ENCODE measurements at places on chromosomes 1 and 21.
A peak's percentile ranks its signal among the peaks of the same experiment; 100 is the strongest.

- DNase-seq = no peak
Observed at GRCh38 chr1:203178821-203179666, 3.4 kb upstream of the MYBPH start.

- DNase-seq = no peak
Observed at GRCh38 chr1:210565306-210565705, 236.6 kb downstream of the HHAT start.

DNA sequence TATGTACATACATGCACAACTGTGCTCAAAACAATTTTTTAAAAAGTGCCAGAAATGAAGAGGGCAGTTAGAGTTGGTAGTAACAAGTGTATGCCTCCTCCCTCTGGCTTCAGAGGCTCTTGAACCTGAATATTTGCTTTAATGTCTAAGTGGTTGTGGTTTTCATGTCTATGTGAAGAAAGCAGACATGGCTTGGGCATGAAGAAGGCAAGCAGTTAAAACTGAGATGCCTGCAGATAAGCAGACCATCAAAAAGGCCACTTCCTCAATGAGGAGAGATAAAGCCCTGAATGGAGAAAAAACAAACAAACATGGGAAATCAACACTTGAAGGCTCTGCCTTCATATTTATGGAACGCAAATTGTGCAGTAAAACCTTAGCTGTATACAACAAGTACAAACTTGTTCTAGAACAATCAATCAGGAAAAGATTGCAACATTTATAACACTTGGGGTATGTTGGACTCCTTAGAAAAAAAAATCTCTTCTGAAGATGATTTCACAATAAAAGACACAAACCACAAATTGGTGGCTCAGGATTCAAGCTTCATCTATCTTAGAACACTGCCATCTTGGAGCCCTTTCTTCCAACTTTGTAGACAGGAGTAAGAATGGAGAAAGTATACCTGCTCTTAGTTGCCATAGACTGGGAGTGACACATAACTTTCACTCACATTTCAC is 52.7 kb upstream of the PLA2G4A start:
- DNase-seq = no peak

DNA sequence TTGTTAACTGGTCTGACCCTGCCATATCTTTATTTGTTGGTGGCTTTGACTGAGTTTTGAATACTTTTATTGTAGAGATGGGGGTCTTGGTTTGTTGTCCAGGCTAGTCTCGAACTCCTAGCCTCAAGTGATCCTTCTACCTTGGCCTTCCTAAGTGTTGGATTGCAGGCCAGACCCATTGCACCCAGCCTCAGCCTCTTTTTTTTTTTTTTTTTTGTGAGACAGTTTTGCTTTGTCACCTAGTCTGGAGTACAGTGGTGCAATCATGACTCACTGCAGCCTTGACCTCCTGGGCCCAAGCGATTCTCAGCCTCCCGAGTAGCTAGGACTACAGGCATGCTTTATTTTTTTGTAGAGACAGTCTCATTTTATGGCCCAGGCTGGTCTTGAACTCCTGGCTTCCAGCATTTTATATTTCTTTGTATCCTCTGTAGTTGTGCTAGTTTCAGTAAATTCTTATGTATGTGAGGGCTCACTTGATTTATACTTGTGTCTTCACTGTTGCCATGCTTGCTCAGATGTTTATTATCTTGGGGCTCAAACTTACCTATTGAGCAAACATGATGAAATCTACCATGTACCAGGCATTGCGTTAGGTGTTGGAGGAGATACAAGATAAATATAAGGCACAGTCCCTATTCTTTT is 24.1 kb downstream of the THRAP3 start:
- DNase-seq = no peak

DNA sequence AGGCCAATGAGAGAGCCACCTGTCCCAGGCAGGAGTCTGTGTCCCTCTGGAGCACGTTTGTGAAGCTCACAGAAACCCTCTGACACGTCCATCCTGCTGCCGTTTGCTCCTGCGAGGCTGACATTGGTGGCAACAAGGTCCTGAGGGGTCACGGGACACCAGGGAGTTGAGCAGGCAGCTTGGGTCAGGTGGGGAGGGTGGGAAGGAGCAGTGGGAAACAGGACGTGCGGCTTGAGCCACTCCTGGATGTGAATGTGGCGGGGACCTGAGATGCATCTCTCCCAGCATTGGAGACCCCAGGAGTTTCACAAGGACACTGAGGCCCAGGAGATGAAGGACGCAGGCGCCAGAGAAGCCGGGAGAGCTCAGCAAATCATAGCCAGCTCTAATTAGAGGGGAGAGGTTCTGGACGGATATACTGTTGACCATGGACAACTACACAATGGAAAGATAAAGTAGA is 149.0 kb downstream of the PEX14 start:
- DNase-seq = no peak

- no peak for DNase-seq
Observed at GRCh38 chr1:23023174-23023845, 4.0 kb downstream of the KDM1A start.

DNA sequence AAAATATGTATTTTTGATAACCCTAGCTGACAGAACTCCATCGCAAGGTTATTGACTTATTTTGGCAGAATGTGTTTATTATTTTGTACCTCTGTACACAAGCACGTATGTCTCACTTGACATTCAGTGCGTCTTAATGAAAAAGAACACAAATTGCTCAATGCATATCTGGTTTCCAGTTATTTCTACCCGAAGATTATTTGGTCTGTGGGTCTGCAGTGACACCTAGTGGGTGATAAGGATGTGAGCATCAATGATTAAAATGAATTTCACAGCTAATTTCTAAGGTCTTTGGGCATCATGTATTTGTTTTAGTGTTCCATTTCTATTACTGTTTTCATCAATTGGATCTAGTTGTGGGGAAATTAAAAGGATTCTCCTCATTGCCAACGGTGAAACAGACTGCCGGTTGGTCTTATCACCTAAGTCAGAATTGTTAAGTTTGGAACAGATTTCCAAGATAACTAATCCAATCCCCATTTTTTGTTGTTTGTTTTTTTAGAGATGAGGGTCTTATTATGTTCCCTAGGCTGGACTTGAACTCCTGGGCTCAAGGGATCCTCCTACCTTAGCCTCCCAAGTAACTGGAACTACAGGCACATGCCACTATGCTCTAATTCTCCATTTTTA is 13.9 kb downstream of the DDX20 start:
- no peak for DNase-seq

DNA sequence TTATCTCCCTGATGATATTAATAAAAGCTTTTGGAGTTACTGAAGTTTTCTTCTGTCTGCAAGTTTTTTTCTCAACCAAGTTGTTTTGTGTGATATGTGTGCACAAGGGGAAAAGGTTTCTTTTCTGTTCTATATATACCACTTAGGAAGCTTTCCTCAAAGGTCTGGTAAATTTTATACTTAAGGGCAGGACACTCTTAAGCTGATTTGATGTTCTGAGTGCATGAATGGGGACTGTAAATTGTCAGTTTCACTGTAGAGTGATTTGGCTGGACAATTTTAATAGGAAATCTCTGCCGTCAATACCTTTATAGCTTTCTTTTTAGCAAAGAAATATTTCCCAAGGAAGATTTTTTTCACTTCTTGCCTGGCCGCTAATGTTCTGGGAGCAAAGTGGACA is 354.7 kb downstream of the TGFB2 start:
- no peak for DNase-seq

GRCh38 chr1:23779826-23780371 is 1.7 kb downstream of the PITHD1 start:
- DNase-seq = no peak

DNA sequence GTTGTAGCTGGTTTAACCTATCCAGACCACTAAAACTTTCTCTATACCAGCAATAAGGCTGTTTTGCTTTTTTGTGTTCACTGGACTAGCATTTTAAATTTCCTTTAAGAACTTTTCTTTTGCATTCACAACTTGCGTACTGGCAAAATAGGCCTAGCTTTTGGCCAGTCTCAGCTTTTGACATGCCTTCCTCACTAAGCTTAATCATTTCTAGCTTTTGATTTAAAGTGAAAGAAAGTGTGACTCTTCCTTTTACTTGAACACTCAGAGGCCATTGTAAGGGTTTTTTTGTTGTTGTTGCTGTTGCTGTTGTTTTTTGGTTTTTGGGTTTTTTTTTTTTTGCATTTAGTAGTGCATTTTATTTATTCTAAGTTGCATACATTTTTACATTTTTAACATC is 15.2 kb downstream of the RPAP2 start:
- no peak for DNase-seq

DNA sequence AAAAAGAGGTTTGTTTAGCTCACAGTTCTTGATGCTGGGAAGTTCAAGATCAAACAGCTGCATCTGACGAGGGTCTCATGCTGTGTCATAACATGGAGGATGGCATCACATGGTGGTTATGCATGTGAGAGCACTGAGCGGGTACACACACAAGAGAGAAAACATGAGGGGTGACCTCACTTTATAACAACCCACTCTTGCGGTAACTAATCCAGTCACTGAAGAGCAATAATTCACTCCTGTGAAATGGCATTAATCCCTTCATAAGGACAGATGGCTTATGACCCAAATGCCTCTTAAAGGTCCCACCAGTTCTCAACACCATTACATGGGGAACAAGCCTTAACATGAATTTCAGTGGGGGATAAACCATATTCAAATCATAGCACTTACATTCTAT is 23.2 kb upstream of the CHIT1 start:
- no peak for DNase-seq

DNA sequence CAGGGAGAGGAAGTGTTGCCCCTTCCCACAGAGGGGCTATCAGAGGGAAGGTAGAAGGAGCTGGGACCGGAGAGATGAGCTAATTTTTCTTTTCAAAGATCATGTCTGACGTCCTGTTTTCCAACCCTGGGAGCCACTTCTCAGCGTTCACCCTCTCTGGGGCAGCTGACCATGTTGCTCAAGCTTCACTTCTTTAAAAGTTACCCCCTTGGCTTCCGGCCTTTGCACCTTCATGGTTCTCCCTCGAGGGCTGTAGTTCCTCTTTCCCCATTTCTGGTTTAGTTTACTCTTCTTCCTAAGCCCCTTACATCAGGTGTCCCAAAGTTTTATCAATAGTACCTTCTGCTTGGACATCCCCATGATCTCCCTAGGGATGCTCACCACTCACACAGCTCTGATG is 23.8 kb upstream of the CSF1 start:
- DNase-seq = no peak

DNA sequence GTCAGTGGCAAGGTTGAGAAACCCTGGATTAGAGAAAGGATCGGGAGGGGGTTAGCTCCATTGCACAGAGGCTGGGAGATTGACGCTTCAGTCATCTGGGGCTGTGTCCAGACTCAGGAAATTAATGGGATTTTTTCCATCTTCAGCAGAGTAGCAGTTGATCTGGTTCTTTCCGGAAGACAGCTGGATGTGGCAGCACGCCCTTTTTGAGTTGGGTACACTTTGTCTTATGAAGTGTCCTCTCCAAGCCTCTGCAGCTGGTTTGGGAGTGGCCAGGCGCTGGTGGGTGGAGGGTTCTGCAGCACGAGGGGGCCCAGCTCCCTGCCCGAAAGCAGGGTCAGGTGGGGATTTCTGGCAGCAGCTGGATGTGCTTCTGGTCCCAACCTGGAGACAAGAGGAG is 95.1 kb downstream of the TAS1R2 start:
- DNase-seq = no peak

- no peak for DNase-seq
Observed at GRCh38 chr1:93779540-93780165, 98.0 kb upstream of the BCAR3 start.

GRCh38 chr1:205204552-205204951 is 7.0 kb downstream of the DSTYK start:
- no peak for DNase-seq

- DNase-seq = no peak
Observed at GRCh38 chr1:204286315-204286714, 72.5 kb upstream of the GOLT1A start.

DNA sequence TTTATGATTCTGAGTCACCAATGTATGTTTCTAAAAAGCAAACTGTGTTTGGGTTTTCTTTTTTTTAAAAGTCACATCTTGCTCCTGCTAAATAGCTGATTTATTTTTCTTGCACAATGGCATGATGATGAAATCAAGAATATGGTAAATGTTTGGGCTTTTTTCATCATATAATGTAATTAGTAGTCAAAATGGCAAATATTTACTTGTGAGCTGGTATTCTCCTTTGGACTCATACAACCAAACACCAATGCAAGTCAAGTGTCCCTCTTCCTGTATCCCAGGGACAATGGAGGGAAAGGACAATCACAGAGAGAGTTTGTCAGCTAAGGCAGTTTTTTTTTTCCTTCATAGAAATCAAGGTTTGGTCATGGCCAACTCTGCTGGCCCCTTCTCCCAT is 94.6 kb upstream of the RALGPS2 start:
- no peak for DNase-seq

GRCh38 chr1:158035976-158036583 is 42.6 kb downstream of the KIRREL1 start:
- no peak for DNase-seq

DNA sequence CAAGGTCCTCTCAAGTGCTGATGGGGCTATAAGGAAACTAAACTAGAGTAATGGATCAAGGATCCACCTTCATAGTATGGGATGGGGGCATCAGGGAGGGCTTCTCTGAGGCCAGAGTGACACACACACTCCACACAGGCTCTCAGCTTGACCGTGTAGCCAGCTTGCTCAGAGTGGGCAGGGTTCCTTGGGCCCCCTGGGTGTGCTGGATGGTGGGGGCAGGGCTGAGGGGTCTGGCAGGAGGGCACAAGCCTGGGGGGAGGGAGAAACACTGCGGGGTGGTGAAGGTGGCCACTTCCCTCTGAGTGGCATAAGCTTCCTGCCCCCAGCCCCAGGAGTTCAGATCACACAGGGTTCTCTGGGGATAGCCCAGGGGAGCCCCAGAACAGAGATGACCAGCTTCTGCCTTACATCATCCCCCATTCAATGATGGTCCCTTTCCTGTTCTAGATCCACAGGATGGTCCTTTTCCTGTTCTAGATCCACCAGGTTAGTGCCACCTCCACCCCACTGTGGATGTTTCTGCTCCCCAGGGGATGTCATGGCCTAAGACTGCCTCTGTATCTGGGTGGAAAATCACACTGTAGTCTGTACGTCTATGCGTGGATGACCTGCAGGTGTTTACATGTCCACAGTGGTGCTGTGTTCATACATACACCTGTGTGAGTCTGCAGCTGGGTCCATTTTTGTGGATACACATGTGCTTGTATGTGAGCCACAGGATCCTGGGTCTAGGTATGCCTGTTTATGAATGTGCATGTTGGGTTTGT is 525.0 kb downstream of the PTPRU start:
- no peak for DNase-seq

- DNase-seq = peak; percentile 59
Observed at GRCh38 chr1:182781841-182782586, 7.6 kb upstream of the NPL start.

GRCh38 chr1:109133815-109134214 is 19.9 kb downstream of the ELAPOR1 start:
- no peak for DNase-seq

DNA sequence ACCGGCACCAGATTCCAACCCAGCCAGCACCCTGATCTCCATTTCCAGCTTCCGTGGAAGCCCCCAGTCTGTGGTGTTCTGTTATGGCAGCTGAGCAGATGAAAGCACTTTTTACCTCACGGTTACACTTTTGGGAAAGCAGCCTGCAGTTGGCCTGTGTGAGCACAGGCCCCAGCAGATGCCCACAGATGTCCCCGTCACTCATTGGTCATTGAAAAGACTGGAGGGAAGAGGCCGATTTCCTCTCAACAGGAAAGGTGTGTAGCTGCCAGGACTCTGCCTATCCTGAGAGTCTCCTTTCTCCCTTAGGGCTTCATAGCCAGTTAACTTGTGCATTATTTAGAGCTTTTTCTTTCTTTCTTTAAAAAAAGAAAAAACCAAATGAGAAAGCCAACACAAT is 123.0 kb downstream of the PCBP3 start:
- DNase-seq = no peak

- DNase-seq = no peak
Observed at GRCh38 chr1:155990005-155990739, 11.8 kb upstream of the ARHGEF2 start.

Measured in stimulated activated CD4-positive, alpha-beta T cell treated with anti-CD3 and anti-CD28 coated beads, Interleukin-1b, Interleukin-23, amount 100 ng/mL, for 4 hours (primary cell).